ENCODE measurements at places on chromosomes 2 and 18.

- DNase-seq, result peak; percentile 45
These were observed 150.8 kb downstream of the ANKRD44 start for GRCh38 chr2:197159661-197160211.

- no peak for DNase-seq
These were observed 2.7 kb upstream of the ACTR3 start for GRCh38 chr2:113887009-113887792.

DNA sequence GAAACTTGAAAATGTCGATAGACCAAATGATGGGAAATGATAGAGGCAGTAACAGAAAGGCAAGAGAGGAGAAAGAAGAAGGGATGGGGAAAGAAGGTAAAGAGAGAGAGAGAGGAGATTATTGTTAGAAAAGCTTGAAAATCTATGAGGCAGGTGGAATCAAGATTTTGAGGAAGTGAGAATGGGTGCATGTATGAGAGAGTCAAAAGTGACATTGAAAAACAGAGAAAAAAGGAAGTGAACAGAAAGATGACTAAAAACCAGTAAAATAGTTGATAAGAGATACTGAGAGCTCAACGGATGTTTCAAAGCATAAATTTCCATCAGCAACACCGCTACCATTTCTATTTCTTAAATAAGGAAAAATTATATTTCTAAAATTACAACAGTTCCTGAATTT lies 327.4 kb upstream of the CWC22 start:
- DNase-seq, result no peak

DNA sequence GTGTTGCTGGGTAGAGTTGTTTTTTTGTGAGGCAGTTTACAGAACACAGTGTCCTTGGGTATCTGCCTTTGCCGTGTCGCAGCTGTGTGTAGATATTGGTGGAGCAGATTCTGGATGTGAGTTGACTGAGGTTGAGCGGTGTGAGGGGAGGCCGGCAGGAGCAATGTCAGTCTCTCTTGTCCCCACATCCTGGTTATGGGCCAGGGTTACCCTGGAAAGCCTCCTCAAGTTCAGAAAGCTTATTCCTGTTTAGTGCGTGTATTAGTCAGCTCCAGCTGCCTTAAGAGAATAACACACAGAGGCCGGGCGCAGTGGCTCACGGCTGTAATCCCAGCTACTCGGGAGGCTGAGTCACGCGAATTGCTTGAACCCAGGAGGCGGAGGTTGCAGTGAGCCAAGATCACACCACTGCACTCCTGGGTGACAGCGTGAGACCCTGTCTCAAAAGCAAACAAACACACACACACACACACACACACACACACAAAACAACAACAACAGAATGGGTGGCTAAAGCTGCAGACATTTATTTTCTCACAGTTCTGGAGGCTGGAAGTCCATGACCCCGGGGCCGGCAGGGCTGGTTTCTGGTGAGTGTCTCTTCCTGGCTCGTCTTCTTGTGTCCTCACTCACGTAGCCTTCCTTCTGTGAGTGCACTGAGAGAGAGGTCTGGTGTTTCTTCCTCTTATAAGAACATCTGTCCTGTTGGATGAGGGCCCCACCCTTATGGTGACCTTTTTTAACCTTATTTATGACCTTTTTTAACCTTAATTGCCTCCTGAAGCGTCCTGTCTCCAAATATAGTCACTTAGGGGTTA lies 5.1 kb downstream of the NCK2 start:
- peak; percentile 73 for DNase-seq

DNA sequence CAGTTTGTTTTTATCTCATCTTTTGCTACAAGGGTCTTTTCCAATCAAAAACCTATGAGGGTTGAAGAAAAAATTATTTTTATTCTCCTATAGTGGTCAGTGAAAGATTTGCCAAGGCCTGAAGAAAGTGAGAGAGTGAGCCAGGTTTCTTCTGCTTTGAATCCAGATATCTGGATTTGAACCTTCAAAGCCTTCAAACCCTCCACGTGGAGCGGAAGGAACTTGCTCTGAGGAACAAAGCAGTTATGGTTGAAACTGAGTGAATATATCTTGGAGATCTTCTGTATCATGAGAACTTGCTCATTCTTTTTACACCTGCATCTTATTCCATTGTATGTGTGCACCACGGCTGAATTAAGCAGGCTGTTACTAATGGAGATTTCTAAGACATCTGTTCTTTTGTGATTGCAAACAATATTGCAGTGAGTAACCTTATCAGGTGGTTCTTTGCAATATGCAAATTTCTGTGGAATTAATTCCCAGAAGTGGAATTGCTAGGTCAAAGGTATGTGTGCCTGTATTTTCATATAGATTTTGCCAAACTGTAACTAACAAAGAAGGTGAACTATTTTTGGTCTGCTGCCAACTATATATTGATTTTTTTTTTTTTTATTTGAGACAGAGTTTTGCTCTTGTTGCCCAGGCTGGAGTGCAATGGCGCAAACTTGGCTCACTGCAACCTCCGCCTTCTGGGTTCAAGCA lies 147.9 kb downstream of the B3GNT2 start:
- DNase-seq, result peak; percentile 27

DNA sequence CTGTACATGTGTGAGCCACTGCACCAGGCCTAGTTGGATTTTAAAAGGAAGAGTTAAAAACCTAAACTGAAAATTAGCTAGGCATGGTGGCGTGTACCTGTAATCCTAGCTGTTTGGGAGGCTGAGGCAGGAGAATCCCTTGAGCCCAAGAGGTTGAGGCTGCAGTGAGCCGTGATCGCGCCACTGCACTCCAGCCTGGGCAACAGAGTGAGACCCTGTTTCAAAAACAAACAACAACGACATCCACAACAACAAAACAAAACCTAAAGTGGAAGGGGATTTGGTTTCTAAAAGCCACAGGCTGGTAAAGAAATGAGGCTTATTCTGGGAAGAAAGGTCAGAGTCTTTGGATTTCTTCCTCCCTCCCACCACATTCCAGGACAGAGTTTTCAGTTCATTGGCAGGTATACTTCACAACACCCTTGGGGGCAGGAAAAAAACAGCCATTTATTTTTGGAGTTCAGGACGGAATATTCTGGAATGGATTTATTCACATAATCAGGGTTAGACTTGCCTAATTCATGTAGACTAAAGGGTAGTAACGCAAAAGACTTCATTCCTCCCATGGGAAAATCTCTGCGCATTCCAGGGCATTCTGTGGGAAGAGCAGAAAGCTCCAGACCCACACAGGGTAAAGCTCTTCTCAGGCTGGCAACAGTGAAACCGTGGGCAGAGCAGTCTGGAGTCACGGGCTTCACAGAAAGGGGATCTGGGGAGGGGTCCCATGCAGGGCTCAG lies 34.9 kb downstream of the TEX44 start:
- no peak for DNase-seq

DNA sequence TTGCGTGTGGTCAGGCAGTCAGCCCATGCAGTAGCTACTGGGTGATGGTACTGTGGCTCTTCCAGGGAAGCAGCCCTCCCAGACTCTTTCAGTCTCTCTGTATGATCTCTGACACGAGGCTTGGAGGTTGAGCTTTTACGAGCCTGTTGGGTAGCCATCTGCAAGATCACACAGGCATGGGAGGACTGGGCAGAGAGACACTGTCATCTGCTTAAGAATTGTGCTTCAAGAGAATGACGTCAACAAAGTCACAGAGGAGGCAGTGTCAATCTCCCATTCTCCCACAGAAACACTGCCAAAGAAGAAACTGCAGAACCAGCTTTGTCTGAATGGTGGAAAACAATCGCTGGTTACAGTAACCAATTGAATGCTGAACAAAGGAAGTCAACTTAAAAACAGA lies 78.4 kb upstream of the MC2R start:
- DNase-seq, result no peak

- no peak for DNase-seq
These were observed 82.6 kb upstream of the ST3GAL5 start for GRCh38 chr2:85971366-85971765.

DNA sequence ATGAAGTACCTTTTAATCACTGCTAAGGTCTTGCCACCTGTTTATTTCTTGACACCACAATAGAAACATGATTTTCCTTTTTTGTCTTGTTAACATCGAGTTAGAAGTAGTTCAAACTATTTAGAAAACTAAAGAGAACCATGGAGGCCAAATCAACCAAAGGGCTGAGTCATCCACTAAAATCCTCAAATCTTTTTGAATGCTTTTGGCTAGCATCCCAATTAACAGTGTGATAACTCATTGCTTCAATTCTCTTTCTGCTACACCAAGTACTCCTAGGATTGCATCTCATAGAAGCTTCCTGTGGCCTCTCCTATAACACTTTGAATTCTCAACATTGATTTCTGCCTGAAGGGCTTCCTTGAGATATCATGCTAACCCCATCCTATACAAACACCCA lies 159.9 kb upstream of the MMADHC start:
- peak; percentile 31 for DNase-seq

GRCh38 chr2:127052057-127052770 lies 54.7 kb downstream of the BIN1 start:
- DNase-seq, result no peak

GRCh38 chr18:4511166-4511565 lies 56.1 kb upstream of the DLGAP1 start:
- DNase-seq, result no peak

- peak; percentile 23 for DNase-seq
These were observed 223.6 kb downstream of the C1D start for GRCh38 chr2:67839242-67839641.

- no peak for DNase-seq
These were observed 353.2 kb downstream of the METTL4 start for GRCh38 chr18:2218101-2218500.

- DNase-seq, result no peak
These were observed 41.0 kb downstream of the KIDINS220 start for GRCh38 chr2:8796315-8796848.

GRCh38 chr2:227759411-227760118 lies 13.9 kb downstream of the SCYGR8 start:
- DNase-seq, result peak; percentile 91

- DNase-seq, result peak; percentile 95
These were observed 133.3 kb downstream of the GFPT1 start for GRCh38 chr2:69253611-69254301.

DNA sequence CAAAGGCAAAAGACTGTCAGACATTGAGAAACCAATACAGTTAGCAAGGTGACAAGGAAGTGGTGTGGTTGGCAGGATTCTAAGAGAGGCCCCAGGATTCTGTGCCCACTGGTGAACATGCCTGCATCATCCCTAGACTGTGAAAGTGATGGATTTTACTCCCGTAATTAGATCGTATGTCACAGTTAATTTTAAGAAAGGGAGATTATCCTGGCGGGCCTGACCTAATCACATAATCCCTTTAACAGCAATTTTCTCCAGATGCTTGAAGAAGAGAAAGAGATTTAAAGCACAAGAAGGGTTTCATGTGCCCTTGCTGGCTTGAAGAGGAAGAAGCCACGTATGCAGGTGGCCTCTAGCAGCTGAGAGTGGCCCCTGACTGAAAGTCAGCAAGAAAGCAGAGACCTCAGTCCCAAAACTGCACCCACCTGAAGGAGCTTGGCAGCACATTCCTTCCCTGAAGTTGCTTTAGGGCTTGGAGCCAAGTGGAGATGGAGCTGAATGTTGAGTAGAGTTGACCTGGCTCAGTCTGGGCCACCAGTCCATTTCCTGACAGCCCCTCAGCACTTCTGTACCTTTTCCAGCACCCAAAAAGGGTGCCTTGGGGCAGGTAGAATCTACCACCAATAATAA lies 49.1 kb downstream of the GTF3C3 start:
- no peak for DNase-seq

GRCh38 chr2:75716406-75716805 lies 5.7 kb upstream of the GCFC2 start:
- DNase-seq, result no peak

DNA sequence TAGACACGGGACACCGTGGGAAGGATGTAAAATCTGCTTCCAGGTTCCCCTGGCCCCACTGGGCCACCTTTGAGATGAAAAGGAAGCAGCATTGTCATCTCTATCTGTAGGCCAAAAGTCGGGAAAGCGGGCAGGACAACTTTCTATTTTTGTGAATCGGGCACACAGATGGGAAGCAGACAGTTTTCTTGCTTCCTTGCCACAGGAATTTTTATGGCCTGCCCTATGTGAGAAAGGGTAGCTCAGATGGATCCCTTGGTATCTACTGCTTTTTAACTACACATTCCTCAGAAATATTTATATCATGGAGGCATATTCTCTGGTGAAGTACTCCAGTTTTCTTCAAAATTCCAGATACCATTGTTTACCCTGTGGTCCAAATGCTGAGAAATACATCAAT lies 735.5 kb downstream of the CBLN2 start:
- DNase-seq, result no peak

DNA sequence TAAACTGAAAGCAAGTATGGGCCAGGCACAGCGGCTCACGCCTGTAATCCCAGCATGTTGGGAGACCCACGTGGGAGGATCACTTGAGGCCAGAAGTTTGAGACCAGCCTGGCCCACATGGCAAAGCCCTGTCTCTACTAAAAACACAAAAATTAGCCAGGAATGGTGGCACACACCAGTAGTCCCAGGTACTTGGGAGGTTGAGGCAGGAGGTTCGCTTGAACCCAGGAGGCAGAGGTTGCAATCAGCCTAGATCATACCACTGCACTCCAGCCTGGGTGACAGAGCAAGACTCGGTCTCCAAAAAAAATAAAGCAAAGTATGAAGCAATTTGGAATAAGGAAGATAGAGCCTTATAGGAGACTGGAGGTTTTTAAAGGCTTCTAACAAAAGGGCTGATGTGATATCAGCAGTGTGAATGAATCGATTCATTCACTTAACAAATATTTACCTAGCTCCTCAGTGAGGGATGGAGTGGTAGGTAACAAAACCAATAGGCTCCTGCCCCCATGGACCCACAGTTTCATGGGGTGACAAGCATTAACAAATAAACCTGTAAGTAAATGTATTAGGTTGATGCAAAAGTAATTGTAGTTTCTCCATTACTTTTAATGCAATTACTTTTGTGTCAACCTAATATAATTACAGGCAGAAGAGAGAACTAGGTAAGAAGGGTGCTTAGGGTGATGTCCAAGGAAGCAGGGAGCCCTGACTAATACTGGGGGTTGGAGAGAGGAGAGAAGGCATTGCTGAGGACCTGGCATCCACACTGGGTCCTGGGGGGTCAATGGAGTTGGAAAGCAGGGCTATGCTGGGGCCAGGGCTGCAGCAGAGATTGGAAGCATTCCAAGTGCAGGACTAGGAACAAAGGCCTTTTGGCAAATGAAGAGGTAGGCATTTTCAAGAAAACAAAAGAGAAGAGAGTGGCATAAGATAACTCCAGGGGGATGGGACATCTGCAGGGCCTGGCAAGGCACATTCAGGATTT lies 195.4 kb upstream of the ARL4C start:
- DNase-seq, result no peak

- DNase-seq, result peak; percentile 84
These were observed 112.1 kb downstream of the GLI2 start for GRCh38 chr2:120847700-120848321.
